Osteoblast (primary cell): ENCODE measurements at places on chromosomes 16 and 17. TPM values are rescaled to one million over a fixed set of nuclear protein-coding genes. Genes with fewer than 3 reads are reported as not detected.

Gene EVI2B
- total RNA-seq, result 4.0 and 6.2 TPM in 2 replicates

GRCh38 chr16:1002399-1003166 is 21.0 kb downstream of the SOX8 start:
- DNase-seq, result peak; percentile 99

- peak; percentile 31 for DNase-seq
Measured at GRCh38 chr16:69542974-69543373, 22.8 kb upstream of the NFAT5 start.

Gene SDR42E2
- total RNA-seq, result not detected in 2 replicates

DNA sequence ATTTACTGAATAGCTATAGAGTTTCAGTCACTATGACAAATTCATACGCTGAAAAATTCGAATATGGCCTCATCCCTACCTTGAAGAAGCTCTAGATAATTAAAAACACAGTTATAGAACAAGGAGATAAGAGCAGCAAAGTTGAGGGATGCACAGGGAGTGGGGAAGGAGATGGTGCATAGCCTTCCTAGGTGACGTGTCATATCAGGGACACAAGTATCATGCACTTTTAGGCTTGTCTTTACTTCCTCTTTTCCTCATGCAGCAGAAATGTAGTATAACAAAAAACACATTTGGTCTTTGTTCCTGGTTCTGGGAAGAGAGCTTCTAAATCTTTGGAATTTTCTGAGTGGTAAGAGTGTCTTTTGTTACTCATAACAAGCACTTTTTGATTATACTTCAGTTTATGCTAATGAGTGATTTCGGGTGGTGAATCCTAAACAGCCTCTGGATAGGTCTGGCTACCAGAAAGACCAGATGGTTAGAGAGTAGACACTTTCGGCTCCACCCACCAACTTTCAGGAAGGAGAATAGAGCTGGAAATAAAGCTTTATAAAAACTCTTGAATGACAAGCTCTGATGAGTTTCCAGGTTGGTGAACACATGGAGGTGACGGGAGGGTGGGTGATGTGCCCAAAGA is 341.4 kb downstream of the UTP18 start:
- no peak for DNase-seq

- peak; percentile 48 for DNase-seq
Measured at GRCh38 chr17:27542841-27543463, 86.7 kb downstream of the KSR1 start.

DNA sequence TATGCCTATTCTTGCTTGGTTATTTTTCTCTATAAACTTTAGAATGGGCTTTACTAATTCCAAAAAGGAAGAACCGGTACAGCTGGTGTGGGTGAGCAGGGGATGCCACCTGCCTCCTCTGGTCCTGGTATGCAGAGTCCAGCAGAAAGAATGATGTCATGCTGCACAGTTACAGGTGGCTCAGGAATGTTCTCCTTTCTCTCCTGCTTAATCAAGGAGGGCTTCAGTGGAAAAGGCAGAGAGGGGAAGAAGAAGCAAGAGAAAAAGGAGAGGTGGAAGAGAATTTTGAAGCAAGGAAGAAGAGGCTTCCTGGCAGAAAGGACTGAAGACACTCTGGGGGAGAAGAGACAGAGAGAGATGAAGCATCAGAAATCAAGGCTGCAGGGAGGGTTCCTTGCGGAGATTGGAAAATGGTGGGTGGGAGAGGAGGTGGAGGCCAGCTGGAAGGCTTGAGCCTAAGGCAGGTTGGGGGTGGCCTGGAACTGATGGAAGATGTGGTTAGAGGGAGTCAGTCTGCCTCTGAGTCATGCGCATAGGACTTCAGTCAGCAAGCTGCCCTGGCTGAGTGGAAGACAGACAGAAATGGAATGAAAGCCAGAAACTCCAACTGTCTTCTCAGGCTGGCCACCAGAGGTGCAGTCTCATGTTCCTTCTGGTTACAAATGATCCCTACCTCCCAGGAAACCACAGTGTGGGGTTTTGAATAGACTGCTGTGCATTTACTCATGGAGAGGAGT is 64.6 kb upstream of the CRHR1 start:
- peak; percentile 93 for DNase-seq

Gene CRYM
- total RNA-seq, result 4.1 and 5.1 TPM in 2 replicates

- no peak for DNase-seq
Measured at GRCh38 chr16:66026211-66026610, 340.3 kb upstream of the CDH5 start.

DNA sequence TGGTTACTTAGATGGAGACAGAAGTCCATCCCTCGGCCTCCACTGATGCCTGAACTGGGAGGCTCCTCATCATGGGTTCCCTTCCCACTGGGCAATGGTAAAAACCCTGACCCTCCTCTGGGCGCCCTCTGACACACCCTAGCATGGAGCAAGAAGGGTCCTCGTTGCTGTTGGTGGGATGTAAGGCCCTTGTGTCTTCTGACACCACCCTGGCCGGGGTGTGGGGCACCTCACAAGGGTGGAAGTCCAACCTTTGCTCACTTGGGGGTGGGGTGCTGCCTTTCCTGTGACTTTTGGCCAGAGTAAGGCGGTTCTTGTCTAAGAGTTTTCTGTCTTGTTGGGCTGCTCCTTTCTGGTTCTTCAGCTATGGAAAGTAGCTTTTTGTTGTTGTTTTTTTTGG is 28.7 kb downstream of the MPRIP start:
- DNase-seq, result peak; percentile 36

DNA sequence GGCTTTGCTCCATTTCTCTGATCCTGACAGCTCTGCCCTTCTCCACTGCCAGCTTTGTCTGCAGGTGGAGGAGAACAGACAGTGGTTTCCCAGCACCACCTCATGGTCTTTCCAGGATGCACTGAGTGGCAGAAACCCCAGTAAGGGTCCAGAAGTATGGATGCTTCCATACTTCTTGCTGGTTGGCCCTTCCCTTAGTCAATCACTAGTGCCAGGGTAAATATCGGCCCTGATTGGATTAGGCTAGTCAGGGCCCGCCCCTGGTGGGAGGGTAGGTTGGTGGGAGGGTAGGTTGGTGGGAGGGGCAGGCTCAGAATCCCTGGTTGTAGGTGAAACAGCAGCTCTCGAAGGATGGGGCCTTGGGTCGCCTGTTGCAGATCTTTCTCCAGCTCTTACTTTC is 10.2 kb downstream of the RNF213 start:
- DNase-seq, result peak; percentile 80

GRCh38 chr17:81912441-81913309 is 1.5 kb upstream of the PCYT2 start:
- DNase-seq, result no peak

Gene HOXB9
- total RNA-seq, result not detected in 2 replicates

DNA sequence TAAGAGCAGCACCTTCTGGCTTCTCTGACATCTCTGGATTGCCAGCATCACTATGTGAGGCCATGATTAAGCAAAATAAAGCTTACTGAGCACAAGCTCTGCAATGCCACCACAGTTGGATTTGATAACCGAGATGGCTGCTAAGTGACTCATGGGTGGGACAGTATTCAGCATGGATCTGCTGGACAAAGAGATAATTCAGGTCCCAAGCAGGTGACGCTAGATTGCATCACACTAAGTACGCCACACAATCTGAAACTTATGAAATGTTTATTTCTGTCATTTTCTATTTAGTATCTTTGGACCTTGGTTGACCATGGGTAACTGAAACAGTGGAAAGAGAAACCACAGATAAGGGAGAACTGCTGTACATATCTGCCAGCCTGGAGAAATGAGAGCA is 27.4 kb downstream of the CDRT15 start:
- no peak for DNase-seq

Gene ARL16
- total RNA-seq, result 24.5 and 26.1 TPM in 2 replicates
